ENCODE measurements at places on chromosomes 1 and 21.
A peak's percentile ranks its signal among the peaks of the same experiment; 100 is the strongest.

GRCh38 chr1:38533772-38534472, 325.6 kb downstream of the RRAGC start:
- DNase-seq: peak; percentile 31

- DNase-seq: peak; percentile 68
Observed at GRCh38 chr1:47725992-47726855, 271.0 kb downstream of the TRABD2B start.

- peak; percentile 18 for DNase-seq
Observed at GRCh38 chr21:31201548-31201947, 142.5 kb downstream of the TIAM1 start.

DNA sequence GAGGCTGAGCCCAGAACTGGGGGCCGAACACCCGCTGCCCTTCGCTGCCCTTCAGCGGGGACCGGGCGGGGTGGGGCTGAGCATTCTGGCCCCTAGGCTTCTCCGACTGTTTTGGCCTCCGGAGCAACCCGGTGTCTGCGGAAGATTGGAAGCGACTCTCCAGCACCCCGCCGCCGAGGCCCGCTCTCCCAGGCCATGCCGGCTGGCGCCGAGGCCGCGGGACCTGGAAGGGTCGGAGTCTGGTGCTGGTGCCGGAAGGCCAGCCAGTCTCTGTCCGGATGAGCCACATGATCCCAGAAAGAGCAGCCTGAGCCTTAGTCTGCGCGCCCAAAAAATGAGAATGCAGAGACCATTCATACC, 272.0 kb downstream of the FOXD2 start:
- no peak for DNase-seq

DNA sequence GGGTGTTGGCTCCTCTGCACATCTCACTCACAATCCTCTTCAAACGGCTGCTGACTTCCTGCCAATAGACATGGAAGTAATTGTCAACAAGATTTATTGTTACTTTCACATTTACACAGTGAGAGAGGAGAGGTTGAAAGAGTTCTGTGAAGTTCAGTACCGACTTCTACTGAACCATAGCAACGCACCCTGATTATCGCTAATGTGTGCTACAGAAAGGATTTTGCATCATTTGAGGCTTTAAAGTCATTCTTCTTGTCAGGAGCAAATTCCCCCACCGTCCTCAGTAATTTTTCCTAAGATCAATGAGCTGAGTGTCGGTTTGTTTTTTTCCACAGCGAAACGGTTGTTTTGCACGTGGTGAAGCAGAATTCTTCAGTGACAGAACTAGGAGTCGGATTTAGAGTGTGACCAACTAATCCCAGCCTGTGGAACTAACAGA, 361.0 kb downstream of the ADGRL2 start:
- DNase-seq: no peak

- no peak for DNase-seq
Observed at GRCh38 chr1:32894681-32895080, 6.5 kb downstream of the TMEM54 start.

DNA sequence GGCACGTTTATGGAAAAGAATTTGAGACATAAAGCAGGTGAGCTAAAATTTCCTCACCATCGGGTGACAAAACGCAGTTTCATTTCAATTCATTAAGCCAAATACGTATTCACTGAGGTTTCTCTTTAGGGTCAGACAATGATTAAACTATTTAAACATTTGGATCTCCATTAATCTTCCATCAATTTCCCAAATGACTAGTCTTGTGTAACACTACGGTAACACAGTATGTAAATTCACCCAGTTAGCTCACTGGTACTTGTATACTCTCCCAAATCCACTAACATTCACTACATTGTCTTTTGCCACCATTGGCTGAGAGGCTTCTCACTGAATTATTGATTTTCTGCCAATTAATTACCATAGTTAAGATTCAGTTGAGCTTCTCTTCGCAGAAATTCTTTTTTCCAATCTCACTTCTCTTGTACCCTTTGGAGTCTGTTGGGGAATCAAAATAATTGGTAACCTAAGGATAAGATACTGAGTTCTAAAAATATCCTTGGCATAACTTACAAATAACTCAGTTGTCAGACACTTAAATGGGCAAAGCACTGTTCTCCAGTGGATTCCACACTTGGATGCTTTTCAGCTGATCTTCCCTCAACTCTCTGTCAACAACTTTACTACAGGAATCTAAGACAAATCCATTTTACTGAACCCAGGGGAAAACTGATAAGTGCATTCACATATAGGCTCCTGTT, 40.7 kb downstream of the SIPA1L2 start:
- no peak for DNase-seq

DNA sequence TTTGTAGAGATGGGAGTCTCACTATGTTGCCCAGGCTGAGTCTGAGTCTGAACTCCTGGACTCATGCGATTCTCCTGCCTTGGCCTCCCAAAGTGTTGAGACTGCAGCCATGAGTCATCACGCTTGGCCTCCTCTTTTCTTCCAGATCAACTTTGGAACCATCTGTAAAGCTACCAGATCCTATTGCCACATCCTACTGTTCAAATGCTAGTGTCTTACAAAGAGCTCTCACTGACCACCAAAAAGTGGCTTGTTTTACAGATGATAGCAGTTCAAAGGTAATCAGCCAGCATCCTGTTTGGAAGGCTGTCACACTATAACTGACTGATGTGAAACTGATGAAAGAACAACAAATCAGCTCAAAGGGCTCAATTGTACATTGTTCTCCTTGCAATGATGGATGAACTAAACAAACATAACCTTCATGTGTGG, 221.6 kb downstream of the AKT3 start:
- DNase-seq: no peak

GRCh38 chr1:3603156-3603555, 8.2 kb downstream of the MEGF6 start:
- DNase-seq: no peak

DNA sequence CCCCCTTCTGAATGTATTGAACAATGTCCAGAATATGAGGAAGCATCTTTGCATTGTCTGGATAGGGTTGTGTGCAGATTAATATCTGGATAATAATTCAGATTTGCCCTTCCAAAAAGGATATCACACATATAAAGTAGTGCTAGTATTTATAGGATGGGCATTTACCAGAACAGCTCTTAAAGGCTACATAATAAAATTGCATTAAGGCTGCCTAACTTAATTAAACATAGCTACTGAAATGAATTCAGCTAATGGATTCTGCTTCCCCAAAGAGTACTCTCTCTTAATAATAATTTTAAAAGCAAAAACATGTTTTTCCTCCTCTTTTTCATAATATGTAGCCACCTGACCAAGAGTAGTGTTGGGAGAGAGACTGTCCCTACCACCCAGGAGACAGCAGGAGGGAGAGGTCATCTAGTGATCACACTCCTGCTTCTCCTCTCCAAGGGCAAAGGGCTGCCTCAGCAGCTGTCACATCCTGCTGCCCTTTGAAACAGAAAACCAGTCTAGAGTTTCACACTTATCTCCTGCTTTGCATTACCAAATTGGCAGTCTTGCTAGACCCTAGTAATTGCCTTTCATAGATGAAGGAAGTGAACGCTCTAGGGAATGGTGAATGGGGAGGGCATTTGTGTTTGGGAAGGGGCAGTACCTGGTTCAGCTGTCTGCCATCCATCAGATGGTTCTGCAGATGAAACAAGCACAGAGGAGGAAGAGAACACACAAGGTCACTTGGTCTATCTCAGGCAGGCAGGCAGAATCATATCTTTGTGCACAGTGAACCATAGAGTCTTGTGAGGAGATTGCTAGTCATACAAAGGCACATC, 29.3 kb upstream of the DDAH1 start:
- no peak for DNase-seq

DNA sequence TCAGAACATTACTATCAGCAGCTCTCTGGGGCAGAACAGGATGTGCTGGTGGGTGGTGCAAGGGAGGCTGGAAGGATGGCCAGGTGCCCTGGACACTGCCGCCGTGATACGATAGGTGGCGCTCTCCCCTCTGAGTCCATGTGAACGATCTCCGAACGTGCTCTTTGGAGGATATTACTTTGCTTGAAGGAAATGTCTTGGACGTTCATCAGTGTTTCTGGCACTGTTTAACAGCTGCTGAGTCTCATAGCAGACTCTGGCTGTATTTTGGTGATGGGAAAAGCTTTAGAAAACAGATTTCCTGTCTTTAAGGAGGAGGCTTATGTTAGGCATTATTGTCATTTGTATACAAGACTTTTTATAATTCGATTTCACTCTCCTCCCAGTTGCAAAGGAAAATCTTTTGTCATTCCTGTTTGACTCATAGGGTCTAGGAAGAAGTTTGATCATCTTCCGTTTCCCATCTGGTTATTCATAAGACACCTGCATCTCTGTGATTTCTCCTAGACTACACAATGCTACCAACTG, 386.2 kb upstream of the ADGRL2 start:
- no peak for DNase-seq

DNA sequence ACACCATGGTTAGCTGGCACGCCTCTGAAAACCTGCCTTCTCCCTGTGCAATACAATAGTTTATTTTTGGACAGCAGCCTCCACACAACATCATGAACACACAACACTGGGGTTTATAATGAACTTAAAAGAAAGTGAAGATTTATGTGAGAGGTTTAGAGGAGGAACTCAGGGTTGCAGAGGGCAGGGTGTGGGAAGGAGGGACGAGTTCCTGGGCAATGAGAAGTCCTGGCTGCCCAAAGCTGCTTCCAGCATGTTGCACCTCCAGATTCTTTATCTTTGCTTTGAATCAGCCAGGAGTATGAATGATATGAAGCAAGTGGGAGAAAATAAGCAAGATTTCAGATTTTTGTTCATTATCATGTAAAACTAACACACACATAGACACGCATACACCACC, 11.3 kb upstream of the LRRC8D start:
- no peak for DNase-seq

DNA sequence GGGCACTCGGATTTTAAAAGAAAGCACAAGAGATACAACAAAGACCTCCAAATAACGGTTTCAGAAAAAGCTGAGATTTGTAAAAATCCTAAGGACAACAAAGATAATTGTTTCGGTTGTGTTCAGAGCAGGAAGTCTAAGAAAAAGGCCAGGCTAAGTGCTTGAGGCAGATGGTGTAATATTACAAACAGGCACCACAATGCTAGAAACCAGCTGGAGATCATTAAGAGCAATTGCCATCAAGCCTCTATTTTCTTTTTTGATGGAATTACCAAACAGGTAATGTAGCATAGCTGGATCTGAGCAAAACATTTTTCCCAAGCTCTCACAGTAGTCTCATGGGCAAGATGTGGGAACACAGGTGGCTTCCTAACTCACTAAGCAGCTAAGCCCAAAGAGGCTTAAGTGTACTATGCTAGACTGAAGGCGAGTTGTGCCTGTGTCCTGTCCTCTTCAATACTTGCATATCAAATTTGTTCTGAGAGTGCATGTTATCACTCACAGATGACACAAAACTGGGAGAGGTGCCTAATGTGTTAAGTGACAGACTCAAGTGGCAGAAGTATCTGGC, 161.6 kb downstream of the GLUL start:
- no peak for DNase-seq

DNA sequence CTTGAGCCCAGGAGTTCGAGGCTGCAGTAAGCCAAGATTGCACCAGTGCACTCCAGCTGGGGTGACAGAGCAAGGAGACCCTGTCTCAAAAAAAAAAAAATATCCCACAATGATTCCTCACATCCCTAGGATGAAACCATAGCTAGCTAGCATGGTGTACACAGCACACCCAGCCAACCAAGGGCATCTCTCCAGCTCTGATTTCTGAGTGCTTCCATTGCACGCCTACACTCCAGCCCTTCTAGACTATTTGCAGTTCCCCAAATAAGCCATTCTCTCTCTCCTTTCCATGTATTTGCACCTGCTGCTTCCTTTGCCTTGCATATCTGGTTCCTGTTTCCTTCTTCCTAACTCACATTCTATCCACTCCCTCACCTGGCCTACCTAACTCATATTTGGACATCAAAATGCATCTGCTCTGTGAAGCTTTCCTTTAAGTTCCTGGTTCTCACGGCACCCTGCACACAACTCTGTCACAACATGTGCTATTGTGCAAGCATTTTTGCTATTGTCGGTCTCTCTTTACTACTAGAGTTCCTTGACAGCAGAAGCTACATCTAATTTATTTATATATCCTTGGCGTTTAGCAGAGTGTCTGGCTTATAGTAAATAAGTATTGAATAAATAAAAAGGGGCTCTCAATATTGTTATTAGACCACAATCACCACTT, 2.4 kb upstream of the ELAPOR1 start:
- DNase-seq: no peak

DNA sequence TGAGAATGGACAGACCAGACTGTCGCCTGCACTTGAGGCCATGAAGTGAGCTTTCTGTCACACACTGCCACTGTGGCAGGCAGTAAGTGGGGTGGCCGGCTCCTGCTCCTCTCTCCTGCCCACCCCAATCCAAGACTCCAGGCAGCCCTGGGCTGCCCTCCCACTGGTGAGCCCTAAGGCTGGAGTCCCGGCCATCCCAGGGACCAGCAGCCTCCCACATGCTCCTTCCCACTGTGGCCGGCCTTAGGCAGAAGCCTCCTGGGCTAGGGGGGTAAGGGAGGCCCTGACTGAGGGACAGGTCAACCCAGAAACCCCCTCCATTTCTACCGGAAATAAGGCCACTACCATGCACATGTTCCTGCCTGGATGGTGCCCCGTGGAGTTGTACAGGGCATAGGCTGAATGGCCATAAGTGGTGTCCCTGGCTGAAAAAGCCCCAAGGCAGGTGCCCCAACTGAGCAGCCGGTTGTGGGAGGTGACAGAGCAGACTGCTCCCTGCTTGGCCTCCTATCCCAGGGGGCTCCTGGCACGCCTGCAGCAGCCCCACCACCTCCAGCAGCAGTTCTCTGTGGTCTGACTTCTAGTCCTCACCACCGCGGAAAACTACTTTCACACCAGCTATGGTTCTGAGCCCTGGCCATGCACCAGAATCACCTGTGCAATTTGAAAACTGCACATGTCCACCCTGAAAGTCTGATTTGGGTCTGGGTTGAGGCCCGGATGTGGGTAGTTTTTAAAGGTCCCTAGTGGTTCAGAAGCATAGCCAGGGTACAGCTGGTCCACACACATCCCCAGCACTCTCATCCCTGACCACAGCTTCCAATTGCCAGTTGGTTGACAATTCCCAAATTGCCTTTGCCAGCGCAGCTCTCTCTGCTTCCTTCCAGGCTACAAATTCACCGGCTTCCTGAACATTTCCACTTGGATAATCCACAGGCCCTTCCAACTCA, 1.6 kb upstream of the ARTN start:
- no peak for DNase-seq

DNA sequence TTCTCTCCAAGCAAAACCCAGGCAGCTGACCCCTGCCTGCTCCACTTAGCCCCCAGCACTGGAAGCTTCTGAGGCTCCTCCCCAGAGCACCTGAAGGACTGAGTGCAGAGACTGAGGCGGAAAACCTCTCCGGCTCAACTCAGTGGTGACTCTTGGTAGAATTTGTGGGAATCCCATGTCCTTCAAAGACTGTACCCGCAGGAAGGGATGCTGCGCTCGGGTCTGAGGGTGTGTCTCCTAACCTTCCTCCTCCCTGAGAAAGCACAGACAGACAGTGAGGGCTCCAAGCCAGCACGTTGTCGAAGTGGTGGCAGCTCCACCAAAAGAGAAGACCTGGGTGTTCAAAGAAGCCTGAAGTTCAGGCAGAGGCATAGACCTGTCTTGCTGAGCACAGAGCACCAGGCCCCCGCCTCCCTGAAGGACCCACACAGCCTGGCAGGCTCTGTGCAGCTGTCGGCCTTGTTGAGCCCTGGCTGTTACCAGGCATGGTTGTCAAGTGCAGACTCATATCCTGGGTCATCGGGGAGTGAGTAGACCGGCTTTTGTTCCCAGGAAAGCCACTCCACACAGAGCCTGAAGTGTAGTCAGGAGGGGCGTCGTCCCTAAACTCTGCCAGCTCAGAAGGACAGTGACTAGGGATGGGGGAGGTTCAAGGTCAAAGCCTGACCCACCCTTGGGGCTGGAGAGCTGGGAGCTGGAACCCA, 36.7 kb downstream of the CSMD2 start:
- peak; percentile 4 for DNase-seq
